GM23338 (cell line): ENCODE measurements at places on chromosomes 3 and 15. TPM values are rescaled to one million over a fixed set of nuclear protein-coding genes. Genes with fewer than 3 reads are reported as not detected.

Gene SCAMP5
- polyA plus RNA-seq = 12.8 and 12.9 TPM in 2 replicates

Gene ALDH1L1
- polyA plus RNA-seq = 0.89 and 1.0 TPM in 2 replicates

Gene AMOTL2
- polyA plus RNA-seq = 17.4 and 17.9 TPM in 2 replicates

Gene HDC
- polyA plus RNA-seq = not detected in 2 replicates

Gene ARHGEF26
- 7.3 and 9.4 TPM in 2 replicates for polyA plus RNA-seq

Gene CCRL2
- polyA plus RNA-seq = not detected in 2 replicates

Gene HES1
- polyA plus RNA-seq = 59.3 and 60.8 TPM in 2 replicates

Gene ILDR1
- 0.16 and 0.66 TPM in 2 replicates for polyA plus RNA-seq

Gene ZBED2
- polyA plus RNA-seq = not detected in 2 replicates

Gene CNTN4
- 0.82 and 0.91 TPM in 2 replicates for polyA plus RNA-seq

Gene PAQR5
- polyA plus RNA-seq = 8.7 and 10.0 TPM in 2 replicates

Gene SKIC8
- 68.6 and 73.8 TPM in 2 replicates for polyA plus RNA-seq

Gene INSYN1
- polyA plus RNA-seq = 0.10 and 0.18 TPM in 2 replicates

Gene CASR
- polyA plus RNA-seq = 0.03 and 0.08 TPM in 2 replicates

Gene SERINC4
- polyA plus RNA-seq = not detected in 2 replicates

Gene GREM1
- 0.21 and 0.27 TPM in 2 replicates for polyA plus RNA-seq

Gene MOBP
- polyA plus RNA-seq = not detected in 2 replicates

Gene CLDN18
- polyA plus RNA-seq = 0.19 TPM in 1 of 2 replicates, not detected in the other

Gene HRH1
- polyA plus RNA-seq = not detected in 2 replicates

Gene C3orf62
- polyA plus RNA-seq = 1.6 and 3.3 TPM in 2 replicates

Gene CNTN6
- not detected in 2 replicates for polyA plus RNA-seq
